Activated CD4-positive, CD25-positive, alpha-beta regulatory T cell (primary cell): ENCODE measurements at places on chromosomes 7 and 10.

- DNase-seq, result no peak
These were observed 7.6 kb downstream of the ZNF316 start for GRCh38 chr7:6644728-6645127.

DNA sequence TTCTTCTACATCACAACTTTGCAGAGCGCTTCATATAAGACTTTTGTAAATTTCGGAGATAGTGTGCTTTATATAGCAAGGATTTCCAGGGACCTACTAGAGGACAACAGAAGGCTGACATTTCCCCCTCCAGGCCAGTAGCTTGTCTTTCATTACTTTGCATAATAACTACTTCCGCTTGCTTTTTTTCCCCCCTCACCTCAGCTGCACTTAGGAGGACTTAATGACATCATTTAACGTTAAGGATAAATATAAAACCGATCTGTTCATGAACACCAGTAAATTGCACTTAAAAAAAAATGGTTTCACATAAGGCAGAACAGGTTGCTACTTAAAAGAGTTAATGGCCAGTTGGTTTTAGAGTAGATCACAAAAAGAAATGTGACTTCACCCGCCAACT is 172.3 kb downstream of the AUTS2 start:
- no peak for DNase-seq

DNA sequence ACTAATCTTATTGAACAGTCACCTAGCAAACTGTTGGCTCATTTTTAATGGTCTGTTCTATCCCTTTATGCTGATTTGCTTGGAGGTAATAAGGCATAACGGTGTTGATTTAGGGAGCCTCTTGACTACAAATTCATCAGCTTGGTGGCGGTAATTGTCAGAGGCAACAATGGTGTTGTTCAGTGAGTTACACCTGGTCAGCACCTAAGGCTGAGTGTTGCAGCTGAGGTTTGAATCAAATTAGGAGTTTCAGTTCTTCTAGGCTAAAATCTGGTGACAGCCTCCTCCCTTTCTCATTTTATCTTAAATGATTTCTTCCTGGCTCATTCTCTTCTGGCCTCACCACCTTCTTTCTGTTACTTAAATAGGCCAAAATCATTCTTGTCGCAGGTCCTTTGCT is 42.3 kb upstream of the SP8 start:
- DNase-seq, result no peak

DNA sequence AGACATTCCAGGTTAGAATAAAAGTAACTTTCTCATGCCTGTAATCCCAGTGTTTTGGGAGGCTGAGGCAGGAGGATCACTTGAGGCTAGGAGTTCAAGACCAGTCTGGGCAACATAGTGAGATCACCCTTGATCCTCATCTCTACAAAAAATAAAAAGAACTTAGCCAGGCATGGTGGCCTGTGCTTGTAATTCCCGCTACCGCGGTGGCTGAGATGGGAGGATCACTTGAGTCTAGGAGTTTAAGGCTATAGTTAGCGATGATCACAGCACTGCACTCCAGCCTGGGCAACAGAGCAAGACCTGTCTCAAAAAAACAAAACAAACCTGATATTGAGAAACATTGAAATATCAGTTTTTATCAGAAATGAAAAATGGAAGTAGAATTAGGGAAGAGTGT is 4.6 kb downstream of the TET1 start:
- DNase-seq, result no peak

DNA sequence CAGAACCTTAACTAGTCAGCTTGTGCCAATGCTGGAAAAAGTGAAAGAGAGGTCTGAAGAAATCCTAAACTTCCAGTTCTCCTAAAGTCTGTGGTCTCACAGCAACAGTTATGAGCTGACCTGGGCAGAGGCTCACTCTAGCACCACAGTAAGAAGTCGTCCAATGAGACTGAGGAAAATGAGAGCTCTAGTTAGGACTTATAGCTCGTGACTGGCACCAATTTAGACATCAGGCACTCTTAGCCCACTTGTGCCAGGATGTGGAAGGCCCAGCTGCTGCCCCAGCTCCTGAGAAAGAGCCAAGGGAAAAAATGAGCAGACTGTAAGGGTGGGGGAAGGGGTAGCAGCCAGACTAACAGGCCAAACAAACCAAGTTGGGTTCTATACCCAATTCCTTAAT is 7.6 kb downstream of the MMS19 start:
- DNase-seq, result no peak

- no peak for DNase-seq
These were observed 28.1 kb upstream of the PTN start for GRCh38 chr7:137371616-137372015.

DNA sequence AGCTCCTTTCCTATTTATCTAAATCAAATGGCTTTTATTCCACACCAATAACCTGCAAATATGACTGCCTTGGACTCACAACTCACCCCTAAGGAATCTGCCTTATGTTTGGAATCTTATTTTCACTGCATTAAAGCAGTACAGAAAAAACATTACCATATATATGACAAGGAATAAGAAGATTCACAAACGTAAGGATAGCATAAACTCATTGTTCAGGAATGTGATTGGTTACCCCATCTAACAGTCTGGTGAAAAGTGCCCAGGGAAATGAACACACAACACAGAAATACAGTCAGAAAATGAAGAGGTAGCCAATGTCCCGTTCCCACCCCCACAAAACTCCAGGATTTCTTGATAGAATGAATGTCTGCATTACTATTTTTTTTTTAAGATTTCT is 2.0 kb downstream of the PPP3CB start:
- no peak for DNase-seq

DNA sequence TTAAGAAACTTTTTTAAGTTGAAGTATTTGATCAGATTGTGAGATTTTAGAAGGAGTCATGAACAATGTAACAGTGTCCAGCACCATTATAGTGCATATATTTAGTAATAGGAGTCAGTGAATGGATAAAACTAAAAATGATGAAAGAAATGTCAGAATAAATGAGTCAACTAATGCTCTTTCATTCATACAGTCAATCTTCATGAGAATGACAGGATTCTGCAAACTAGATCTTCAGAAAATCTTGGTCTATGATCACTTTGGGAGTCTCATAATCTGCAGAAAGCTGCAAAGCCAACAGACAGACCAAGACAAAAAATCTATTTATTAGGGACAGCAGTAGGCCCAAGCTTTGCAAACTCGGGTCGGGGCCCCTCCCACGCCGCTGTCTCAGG is 710 bp downstream of the RNLS start:
- DNase-seq, result no peak

DNA sequence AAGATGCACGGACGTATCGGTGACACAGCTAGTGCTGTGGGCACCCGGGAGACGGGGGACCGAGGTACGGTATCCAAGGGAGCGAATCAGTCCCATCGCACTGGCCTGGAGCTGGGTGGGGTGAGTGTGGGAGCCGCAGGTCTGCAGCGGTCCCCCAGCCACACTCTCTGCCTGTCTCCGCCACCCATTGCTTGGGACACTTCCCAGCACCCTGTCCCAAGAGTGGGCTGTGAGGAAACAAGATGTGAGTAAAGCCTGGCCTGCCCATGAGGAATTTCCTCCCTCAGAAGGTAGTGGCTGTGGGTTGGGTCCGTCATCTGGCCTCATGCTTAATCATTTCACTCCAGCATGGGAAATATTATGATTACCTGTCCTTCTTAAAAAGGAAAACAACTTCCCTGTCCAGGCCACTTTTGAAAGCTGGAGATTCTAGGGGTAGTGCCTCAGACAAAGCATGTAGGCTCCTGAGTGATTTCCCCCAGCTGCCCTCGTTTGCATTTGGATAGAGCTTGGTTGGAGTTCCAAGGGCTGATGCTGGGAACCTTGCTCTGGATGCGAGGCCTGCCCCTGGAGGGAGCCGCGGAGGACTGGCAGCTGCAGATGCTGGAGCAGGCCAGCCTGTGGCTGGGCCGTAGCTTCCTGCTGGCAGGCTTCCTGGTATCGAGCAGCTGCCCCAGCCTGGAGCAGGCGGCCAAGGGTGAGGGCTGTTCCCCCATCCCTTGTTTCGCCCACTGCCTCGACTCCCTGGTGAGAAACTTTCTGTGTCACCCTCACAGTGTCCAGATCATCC is 6.2 kb upstream of the ACTR3C start:
- no peak for DNase-seq

DNA sequence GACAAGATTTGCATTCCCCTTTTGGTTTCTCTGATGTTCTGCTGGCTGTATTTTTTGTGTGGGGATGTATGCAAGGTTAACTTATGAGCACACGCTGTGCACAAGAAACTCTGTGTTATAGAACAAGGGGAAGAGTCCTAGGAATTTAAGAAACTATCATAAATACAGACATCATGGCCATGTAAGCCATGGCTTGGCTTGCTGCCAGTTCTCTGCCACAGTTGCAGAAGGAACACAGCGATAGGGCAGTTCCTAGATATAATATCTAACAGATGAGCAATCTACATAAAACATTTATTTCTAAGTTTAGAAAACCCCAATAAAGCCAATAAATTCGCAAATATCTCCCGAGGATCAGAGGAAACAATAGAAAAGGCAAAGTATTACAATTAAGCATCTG is 153.3 kb downstream of the LRRTM3 start:
- no peak for DNase-seq

- DNase-seq, result no peak
These were observed 151.6 kb upstream of the CACNA2D1 start for GRCh38 chr7:82595176-82595575.

- DNase-seq, result no peak
These were observed 1.8 kb downstream of the SLC12A9 start for GRCh38 chr7:100854146-100854895.

DNA sequence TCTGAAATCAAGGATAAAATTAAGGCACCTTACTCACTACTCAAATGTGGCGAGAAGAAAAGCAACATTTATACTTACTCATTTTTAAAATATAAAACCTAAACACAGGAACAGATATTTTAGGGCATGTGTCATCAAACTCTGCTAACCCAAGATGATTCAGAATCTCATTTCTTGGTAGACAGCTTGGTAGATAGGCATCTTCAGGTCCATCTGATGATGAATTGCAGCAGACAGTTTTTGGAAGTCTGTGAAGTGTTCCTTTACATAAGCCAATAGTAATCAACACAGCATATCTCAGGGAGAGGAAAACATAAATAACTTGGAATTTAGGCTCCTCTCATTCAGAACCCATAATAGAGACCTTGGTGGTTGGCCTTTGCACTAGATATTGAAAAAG is 3.4 kb downstream of the HIPK2 start:
- DNase-seq, result no peak

DNA sequence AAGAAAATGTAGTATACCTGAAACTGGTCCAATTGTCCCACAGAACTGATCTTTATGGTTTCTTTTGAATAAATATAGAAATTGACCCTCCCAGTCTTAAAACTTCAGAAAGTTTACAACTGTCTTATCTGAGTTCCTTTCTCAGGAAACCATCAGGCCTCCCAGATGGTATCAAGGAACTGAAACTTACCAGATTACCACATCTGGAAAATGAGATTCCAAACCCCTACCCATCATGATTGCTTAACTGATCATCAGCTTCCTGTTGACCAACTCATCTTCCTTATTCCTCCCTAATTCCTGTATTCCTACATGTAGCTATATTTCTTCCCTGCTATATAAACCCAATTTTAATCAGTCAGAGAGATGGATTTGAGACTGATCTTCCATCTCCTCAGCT is 5.5 kb downstream of the VWDE start:
- no peak for DNase-seq

DNA sequence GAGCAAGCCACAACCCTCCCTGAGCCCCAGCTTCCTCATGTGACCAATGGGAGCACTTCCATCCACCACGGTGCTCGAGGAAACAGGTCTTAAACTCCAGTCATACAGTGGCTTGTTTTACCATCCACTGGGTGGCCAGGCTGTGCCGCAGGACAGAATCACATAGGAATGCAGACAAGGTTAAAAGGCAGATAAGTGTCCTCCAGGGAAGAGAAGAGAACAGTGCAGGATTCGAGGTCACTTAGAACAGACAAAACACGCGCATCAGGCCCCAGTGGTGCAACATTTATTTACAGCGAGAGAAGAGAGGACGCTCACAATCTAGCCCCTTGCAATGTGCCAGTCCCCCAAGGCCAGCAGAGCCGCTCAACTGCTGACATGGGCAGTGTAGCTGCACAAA is 92.8 kb downstream of the TMEM130 start:
- DNase-seq, result no peak

- DNase-seq, result no peak
These were observed 23.0 kb downstream of the GSDME start for GRCh38 chr7:24734306-24734705.

- no peak for DNase-seq
These were observed 30.8 kb upstream of the CHST15 start for GRCh38 chr10:124124123-124124768.

GRCh38 chr10:98424295-98425254 is 9.6 kb upstream of the PYROXD2 start:
- DNase-seq, result no peak

DNA sequence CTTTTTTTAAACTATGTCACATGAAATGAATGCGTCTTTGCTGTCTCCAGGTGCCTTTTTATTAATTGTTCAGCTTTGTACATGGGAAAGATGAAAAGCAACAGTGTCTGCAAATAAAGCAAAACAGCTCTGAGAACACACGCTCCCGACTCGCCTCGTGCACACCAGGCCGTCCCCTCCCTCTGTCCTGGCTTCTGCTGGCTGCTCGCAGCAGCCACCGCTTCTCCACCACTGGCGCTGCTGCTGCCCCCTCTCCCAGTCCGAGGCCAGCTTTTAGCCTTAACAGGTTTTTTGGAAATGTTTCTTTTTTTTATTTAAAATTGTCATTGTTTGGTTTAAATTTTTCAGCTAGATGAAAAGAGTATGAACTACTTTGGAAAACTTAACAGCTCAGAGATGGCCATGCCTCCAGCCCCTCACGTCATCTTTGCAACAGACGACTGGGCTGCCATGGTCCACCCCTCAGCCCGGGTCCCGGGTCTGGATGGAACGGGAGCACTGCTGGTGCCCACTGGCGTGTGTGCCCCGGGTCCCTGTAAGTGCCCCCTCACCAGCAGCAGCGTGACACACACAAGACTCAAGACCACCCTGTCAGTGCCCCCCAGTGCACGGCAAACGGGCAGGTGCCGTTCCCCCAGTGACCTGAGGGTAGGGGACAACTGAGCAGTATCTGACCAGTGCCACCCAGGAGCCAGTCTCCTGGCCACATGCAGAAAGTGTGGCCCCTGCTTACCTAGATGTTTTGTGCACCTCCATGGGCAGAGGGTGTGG is 415.6 kb upstream of the FOXK1 start:
- no peak for DNase-seq

- no peak for DNase-seq
These were observed 1.5 kb downstream of the CUZD1 start for GRCh38 chr10:122844146-122844545.

- DNase-seq, result no peak
These were observed 190.6 kb downstream of the TMEM178B start for GRCh38 chr7:141264511-141264910.

DNA sequence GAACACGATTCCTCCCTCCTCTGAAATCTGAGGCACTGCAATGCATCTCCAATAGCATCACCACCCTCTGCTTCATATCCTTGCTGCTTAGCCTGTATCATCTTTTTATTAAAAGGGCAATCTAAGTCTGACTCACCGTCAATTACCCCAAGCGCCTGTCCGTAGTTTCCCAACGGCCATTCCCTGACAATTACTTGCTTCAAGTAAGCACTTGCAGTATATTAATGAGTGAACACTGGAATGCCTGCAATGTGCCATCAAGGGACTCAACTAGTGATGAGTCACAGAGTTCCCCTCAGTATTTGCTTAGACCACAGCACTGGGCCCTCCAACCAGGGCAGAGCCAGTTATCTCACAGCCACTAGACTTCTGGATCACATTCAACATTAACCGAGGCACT is 19.5 kb upstream of the PPP1R3C start:
- no peak for DNase-seq

GRCh38 chr10:16274911-16275310 is 161.9 kb upstream of the PTER start:
- no peak for DNase-seq

GRCh38 chr7:975702-976473 is 539 bp upstream of the COX19 start:
- no peak for DNase-seq

GRCh38 chr7:1646957-1647891 is 22.9 kb upstream of the ELFN1 start:
- no peak for DNase-seq
